ENCODE measurements at places on chromosomes 6 and 20. TPM values are rescaled to one million over a fixed set of nuclear protein-coding genes. Genes with fewer than 3 reads are reported as not detected.

Gene STMN3
- 29.2 TPM for total RNA-seq

GRCh38 chr20:24993337-24994185, 1.0 kb upstream of the APMAP start:
- H3K27ac ChIP-seq, result peak overlapping the region; percentile 96
- peaks cover 11% of the 10 kb centered on the region for H3K4me1 ChIP-seq
- no peaks in the 10 kb centered on the region for H3K36me3 ChIP-seq
- peak overlapping the region; percentile 89 for H3K4me3 ChIP-seq
- peaks cover 9% of the 10 kb centered on the region for H3K27me3 ChIP-seq

Gene CLVS2
- not detected for total RNA-seq

- H3K27me3 ChIP-seq, result no peaks in the 10 kb centered on the region
- no peaks in the 10 kb centered on the region for H3K4me1 ChIP-seq
- no peak overlapping the region for H3K27ac ChIP-seq
Measured at GRCh38 chr6:38876475-38876874, 161.4 kb downstream of the DNAH8 start.

- no peaks in the 10 kb centered on the region for H3K36me3 ChIP-seq
- peak; percentile 35 for DNase-seq
- no peaks in the 10 kb centered on the region for H3K27me3 ChIP-seq
- no peak overlapping the region for H3K4me3 ChIP-seq
- no peaks in the 10 kb centered on the region for H3K4me1 ChIP-seq
Measured at GRCh38 chr20:5397393-5397792, 80.6 kb upstream of the PROKR2 start.

Data from astrocyte (in vitro differentiated cells and primary cell).